ENCODE measurements at places on chromosomes 4 and X. TPM values are rescaled to one million over a fixed set of nuclear protein-coding genes. Genes with fewer than 3 reads are reported as not detected.

DNA sequence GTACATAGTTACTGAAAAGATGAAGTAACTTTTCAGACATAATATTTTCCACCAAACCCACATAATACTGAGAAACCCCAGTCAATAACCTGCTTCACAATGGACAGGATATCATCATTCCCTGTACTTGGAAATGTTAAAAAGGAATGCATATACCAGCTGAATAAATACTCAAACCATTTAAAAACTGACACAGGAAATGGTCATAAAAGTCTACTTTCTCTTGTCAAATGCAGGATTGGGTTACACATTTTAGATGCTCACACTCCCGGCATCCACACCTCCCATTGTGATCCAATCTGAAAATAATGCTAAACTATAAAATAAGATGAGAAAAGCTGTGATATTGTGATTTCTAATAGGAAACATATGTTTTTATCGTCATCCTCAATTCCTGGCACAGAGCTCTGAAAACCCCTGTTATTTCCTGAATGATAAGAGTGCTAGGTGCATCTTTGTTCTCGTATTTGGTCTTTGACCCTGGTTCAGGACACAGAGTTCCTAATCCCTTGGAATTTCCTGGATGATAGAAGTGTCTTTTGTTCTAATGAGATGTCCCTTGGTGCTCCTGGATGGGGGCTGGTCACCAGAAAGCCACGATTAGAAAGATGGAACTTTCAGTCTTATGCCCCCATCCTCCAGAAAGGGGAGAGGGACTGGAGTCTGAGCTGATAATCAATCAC, 821.3 kb downstream of the TRIML1 start:
- no peak for DNase-seq
- H3K36me3 ChIP-seq, result no peaks in the 10 kb centered on the region
- H3K4me3 ChIP-seq, result no peak overlapping the region
- no peaks in the 10 kb centered on the region for H3K4me1 ChIP-seq
- no peaks in the 10 kb centered on the region for H3K27me3 ChIP-seq

Gene BMPR1B
- total RNA-seq, result 2.8 TPM

GRCh38 chrX:138411048-138411447, 300.5 kb downstream of the FGF13 start:
- H3K27me3 ChIP-seq, result no peaks in the 10 kb centered on the region
- no peak overlapping the region for H3K27ac ChIP-seq
- no peak for DNase-seq
- H3K4me1 ChIP-seq, result no peaks in the 10 kb centered on the region

DNA sequence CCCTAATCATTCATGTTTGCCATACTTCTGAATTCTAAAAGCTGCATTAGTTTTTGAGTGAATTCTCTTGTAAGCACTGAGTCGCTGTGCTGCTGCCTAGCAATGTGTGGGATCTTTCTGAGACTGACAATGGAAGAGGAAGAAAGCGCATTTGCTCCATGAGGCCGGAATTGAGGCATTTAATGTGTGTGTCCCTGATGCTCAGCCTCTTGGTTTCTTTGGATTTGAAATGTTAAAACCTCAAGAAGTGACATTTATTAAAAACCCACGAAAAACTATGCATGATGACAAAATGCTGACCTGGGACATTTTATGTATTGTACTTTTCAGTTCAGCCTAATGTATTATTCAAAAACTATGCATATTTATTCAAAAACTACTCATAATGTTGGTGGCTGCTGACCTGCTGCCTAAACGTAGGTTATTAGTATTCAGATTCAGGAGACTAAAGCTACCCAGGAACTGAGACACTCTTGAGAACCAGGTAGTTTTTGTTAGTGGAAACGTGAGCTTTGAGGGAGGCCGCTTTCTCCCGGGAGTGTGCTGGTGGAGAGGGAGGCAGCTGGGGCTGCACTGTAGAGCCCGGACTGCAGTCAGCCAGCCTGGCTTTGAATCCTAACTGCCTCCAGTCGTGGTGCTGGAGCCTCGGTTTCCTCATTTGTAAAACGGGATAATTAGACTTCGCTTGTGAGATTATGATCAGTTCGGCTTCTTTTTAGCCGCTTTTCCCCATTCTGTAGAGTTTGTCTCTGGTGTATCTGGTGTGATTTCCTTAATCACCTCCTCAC, 11.3 kb downstream of the RGS12 start:
- peak overlapping the region; percentile 11 for H3K4me3 ChIP-seq
- peaks cover 52% of the 10 kb centered on the region for H3K4me1 ChIP-seq
- no peaks in the 10 kb centered on the region for H3K27me3 ChIP-seq
- no peaks in the 10 kb centered on the region for H3K36me3 ChIP-seq
- H3K27ac ChIP-seq, result no peak overlapping the region

Gene RNF4
- 29.3 TPM for total RNA-seq

DNA sequence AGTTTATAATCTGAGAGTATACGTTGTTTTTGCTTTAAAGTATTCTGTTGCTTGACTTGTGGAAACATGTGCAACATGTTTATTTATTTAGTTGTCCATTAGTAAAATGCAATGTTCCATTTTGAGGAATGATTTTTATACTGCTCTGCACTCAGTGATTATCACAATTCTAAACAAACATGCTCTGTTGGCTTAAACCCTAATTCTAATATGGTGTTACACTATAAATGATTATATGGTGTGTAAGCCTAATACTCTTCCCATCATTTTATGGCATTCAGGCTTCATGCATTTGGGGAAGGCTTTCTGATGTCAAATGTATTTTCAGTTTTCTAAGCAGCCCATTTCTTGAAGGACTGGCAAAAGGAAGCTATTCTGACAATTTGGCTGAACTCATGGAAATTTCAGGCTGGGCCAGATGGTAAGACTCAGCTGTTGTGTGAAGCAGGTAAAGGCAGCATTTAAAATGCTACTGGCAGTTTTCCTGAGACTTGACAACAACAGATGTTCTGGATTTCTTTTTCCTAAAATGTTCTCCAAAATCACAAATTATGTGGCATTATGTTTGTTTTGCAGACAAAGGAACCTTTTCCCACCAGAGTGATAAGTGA, 336.7 kb upstream of the GNPDA2 start:
- no peak overlapping the region for H3K27ac ChIP-seq
- H3K4me3 ChIP-seq, result no peak overlapping the region
- H3K4me1 ChIP-seq, result no peaks in the 10 kb centered on the region
- H3K27me3 ChIP-seq, result no peaks in the 10 kb centered on the region

DNA sequence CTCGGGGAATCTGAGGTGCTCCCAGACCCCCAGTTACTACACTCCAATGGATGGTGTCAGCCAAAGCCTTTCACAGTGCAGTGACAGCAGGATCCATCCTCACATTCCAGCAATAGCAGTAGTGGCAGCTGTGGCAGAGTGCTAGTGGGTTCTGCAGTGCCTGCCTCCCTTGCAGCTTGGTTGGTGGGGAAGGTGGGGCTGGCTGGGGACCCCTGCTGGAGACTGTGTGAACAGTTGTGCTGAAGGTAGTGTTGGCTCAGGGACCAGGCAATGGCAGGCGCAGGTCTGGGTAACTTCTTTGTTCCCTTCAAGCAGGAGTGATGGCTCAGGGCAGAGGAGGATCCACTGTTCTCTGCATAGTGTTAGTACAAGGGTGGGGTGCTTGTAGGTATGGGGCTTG, 343.7 kb upstream of the TRAM1L1 start:
- no peak overlapping the region for H3K4me3 ChIP-seq
- H3K4me1 ChIP-seq, result no peaks in the 10 kb centered on the region
- no peak for DNase-seq
- H3K36me3 ChIP-seq, result no peaks in the 10 kb centered on the region
- H3K27ac ChIP-seq, result no peak overlapping the region

GRCh38 chrX:15594371-15594770, 6.4 kb downstream of the ACE2 start:
- no peak overlapping the region for H3K27ac ChIP-seq
- no peak for DNase-seq
- no peaks in the 10 kb centered on the region for H3K27me3 ChIP-seq

- no peaks in the 10 kb centered on the region for H3K36me3 ChIP-seq
- no peak for DNase-seq
- no peaks in the 10 kb centered on the region for H3K4me1 ChIP-seq
- H3K4me3 ChIP-seq, result no peak overlapping the region
- no peaks in the 10 kb centered on the region for H3K27me3 ChIP-seq
Measured at GRCh38 chrX:1743105-1743504, 128.2 kb downstream of the ASMT start.

Gene FAM50A
- 30.3 TPM for total RNA-seq

Gene CXCL3
- total RNA-seq, result 2.2 TPM

DNA sequence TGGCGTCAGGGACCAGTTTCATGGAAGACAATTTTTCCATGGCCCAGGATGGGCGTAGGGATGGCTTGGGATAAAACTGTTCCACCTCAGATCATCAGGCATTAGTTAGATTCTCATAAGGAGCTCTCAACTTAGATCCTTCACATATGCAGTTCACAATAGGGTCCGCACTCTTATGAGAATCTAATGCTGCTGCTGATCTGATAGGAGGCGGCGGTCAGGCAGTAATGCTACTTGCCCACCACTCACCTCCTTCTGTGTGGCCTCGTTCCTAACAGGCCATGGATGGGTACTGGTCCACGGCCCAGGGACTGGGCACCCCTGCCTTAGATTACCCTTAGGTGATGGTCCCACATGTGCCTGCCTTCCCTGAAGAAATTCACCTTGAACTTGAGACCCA, 28.8 kb upstream of the ENPP6 start:
- no peaks in the 10 kb centered on the region for H3K27me3 ChIP-seq
- H3K4me1 ChIP-seq, result no peaks in the 10 kb centered on the region
- no peak for DNase-seq
- no peaks in the 10 kb centered on the region for H3K36me3 ChIP-seq
- H3K27ac ChIP-seq, result no peak overlapping the region
- no peak overlapping the region for H3K4me3 ChIP-seq

Gene SSX2B
- total RNA-seq, result not detected

- H3K4me3 ChIP-seq, result no peak overlapping the region
- H3K27ac ChIP-seq, result peak overlapping the region; percentile 7
- H3K4me1 ChIP-seq, result peaks cover 3% of the 10 kb centered on the region
- no peak for DNase-seq
Measured at GRCh38 chr4:105630670-105631655, 77.5 kb downstream of the INTS12 start.

DNA sequence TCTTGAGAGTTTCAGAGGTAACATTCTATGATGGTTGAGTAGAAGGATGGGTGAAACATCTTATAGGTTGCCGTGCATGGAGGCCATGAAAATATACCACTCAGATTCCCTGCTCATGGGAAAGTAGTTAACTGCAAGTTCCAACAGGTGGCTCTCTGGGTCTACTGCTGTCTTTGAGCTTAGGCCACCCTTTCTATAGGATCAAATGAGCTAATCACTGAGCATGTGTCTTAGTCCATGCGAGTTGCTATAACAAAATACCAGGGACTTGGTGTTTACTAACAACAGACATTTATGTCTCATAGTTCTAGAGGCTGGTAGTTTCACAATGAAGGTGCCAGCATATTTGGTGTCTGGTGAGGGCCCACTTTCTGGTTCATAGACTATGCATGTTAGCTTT, 144.8 kb upstream of the UNC5C start:
- H3K4me3 ChIP-seq, result no peak overlapping the region
- DNase-seq, result no peak
- no peaks in the 10 kb centered on the region for H3K36me3 ChIP-seq
- no peak overlapping the region for H3K27ac ChIP-seq
- H3K4me1 ChIP-seq, result no peaks in the 10 kb centered on the region

- peaks cover 33% of the 10 kb centered on the region for H3K27me3 ChIP-seq
- H3K36me3 ChIP-seq, result no peaks in the 10 kb centered on the region
- H3K4me1 ChIP-seq, result no peaks in the 10 kb centered on the region
- DNase-seq, result no peak
Measured at GRCh38 chr4:6177587-6178197, 22.7 kb downstream of the JAKMIP1 start.

Gene ZNF711
- total RNA-seq, result 0.40 TPM

Gene DMRTC1
- not detected for total RNA-seq

DNA sequence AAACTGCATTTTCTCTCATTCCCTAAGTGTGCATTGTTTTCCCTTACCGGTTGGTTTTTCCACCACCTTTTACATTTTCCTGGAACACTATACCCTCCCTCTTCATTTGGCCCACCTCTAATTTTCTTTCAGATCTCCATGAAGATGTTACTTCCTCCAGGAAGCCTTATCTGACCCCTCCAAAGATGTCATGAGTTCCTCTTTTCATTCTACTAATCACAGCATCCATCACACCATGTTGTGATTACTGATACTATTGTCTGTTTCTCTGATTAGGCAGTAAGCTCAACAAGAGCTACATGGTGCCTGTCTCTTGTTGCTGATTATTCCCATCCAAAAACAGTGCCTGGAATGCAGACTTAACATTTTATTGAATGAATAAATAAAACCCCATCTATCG, 2.9 kb upstream of the AFP start:
- no peaks in the 10 kb centered on the region for H3K4me1 ChIP-seq
- no peak overlapping the region for H3K27ac ChIP-seq
- no peak overlapping the region for H3K4me3 ChIP-seq
- no peaks in the 10 kb centered on the region for H3K36me3 ChIP-seq
- DNase-seq, result no peak

Gene LAS1L
- 13.9 TPM for total RNA-seq

GRCh38 chrX:53072418-53073114, 9.6 kb upstream of the TSPYL2 start:
- no peak overlapping the region for H3K4me3 ChIP-seq
- no peaks in the 10 kb centered on the region for H3K4me1 ChIP-seq
- H3K27ac ChIP-seq, result peak overlapping the region; percentile 21
- H3K36me3 ChIP-seq, result no peaks in the 10 kb centered on the region

Gene NR0B1
- total RNA-seq, result not detected

GRCh38 chr4:174523025-174523693, 871 bp upstream of the HPGD start:
- no peak overlapping the region for H3K27ac ChIP-seq
- H3K27me3 ChIP-seq, result peaks cover 20% of the 10 kb centered on the region
- no peak for DNase-seq
- peaks cover 39% of the 10 kb centered on the region for H3K4me1 ChIP-seq

Gene RHOXF2B
- not detected for total RNA-seq

DNA sequence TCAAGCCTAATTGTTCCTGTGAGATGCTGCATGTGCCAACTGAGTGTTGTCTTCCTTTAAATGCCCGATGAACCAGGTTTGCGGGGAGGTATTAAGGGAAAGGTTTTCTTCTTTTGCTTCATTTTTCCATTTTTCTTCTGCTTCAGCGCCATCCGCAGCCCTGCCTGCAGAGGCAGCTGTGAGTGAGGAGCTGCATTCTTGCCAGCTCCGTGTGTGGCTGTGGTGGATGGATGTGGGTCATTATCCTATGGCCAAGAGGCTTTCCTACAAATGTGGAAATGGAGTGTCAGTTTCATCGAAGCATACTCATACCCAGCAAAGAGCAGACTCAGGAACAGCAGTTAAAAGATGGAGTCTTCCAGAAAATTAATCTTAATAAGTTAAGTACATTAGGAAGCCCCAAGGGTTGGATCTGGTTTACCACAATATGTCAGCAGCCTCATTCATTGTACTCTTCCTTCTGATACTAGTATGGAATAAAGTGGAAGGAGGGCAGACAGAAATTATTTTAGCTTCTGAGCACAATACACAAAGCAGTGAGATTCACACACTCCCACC, 37.6 kb downstream of the TNIP3 start:
- no peak overlapping the region for H3K4me3 ChIP-seq
- no peaks in the 10 kb centered on the region for H3K36me3 ChIP-seq
- H3K27me3 ChIP-seq, result no peaks in the 10 kb centered on the region
- DNase-seq, result no peak
- H3K27ac ChIP-seq, result no peak overlapping the region
- H3K4me1 ChIP-seq, result no peaks in the 10 kb centered on the region

All from heart right ventricle (tissue), 16 donors.